ENCODE measurements at places on chromosomes 11 and 22.

- H3K4me1 ChIP-seq = peaks cover 39% of the 10 kb centered on the region
- DNase-seq = no peak
- H3K36me3 ChIP-seq = no peaks in the 10 kb centered on the region
- H3K4me3 ChIP-seq = no peak overlapping the region
- H3K27me3 ChIP-seq = no peaks in the 10 kb centered on the region
Observed at GRCh38 chr11:65552388-65552951, 5.7 kb downstream of the LTBP3 start.

GRCh38 chr11:69434471-69434931 lies 47.0 kb upstream of the LINC01488 start:
- H3K4me1 ChIP-seq = no peaks in the 10 kb centered on the region
- no peaks in the 10 kb centered on the region for H3K27me3 ChIP-seq
- no peak overlapping the region for H3K4me3 ChIP-seq
- H3K27ac ChIP-seq = no peak overlapping the region

- H3K27me3 ChIP-seq = no peaks in the 10 kb centered on the region
- H3K36me3 ChIP-seq = no peaks in the 10 kb centered on the region
- DNase-seq = no peak
- H3K27ac ChIP-seq = peak overlapping the region; percentile 81
Observed at GRCh38 chr22:39021552-39022250, 774 bp downstream of the APOBEC3D start.

DNA sequence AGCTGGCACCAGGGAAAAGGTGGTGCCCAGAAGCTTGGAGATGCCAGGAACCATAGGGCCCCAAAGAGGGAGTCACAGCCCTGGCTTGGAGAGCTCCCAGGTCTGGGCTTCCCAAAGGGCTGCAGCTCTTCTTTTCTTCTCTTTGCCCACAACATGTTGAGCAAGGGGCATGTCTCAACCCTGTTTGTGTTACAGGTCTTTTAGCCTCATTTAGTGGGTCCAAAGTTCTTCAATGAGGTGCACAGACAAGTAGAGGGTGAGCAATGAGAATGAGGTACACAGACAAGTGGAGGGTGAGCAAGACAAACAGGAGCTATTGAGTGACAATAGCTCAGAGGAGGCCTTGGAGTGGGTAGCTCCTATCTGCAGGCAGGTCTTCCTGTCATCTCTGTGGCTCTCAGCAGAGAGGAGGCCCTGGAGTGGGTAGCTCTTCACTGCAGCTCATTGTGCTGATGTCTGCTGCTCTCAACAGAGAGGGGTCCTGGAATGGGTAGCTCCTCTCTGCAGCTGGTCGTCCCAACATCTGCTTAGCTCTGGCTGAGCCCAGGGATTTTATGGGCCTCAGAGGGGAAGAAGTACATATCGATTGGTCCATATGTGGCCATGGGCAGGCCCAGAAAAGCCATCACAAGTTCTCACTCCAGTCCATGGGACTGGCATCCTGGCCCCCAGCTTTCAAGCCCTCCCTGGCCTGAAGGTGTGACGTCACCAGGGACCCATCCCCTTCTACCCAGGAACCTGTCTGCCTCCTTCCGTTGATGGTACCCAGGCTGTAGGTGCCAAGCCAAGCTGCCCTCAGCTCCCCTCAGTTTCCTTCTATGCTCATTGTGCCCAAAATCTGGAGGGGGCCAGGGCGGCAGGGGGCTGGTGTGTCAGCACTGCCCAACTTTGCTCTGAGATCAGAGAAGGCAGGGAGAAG lies 34.9 kb downstream of the WBP2NL start:
- no peaks in the 10 kb centered on the region for H3K27me3 ChIP-seq
- H3K36me3 ChIP-seq = no peaks in the 10 kb centered on the region
- H3K4me1 ChIP-seq = peaks cover 18% of the 10 kb centered on the region
- no peak overlapping the region for H3K4me3 ChIP-seq
- DNase-seq = no peak

GRCh38 chr11:32256466-32256865 lies 165.6 kb downstream of the RCN1 start:
- H3K27me3 ChIP-seq = no peaks in the 10 kb centered on the region
- H3K4me1 ChIP-seq = no peaks in the 10 kb centered on the region
- DNase-seq = no peak
- no peak overlapping the region for H3K27ac ChIP-seq

DNA sequence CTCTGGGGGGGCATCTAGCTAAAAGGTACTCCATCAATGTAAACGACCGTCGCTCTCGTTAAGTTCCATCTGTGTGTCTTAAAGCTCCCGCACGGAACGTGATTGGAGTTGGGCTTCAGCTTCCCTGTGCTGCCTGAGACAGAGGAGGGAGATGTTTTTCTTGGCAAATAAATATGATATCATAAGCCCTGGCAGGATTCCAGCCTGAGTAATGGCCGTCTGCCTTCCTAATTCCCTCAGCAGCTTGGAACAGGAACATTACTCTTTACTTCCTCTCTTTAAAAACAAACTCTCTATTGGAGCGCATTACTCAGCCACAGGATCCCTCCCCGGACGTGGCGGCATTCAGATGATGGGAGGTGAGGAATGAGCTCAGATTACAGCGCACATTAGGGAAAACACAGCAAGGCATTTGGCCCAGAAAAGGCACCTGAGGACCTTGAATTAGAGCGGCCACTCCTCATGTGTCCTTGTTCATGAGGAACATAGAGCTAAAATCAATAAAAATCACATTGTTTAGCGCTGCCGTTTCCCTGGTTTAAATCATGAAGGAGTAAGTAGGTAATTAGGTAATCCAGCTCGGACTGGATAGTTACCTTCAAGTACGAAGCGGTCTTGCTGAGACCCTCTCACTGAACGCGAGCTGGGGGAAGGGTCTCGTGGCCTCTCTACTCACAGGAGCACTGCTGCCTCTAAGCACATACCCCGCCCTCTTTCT lies 230.4 kb downstream of the ST3GAL4 start:
- no peaks in the 10 kb centered on the region for H3K36me3 ChIP-seq
- H3K4me3 ChIP-seq = no peak overlapping the region
- no peaks in the 10 kb centered on the region for H3K4me1 ChIP-seq
- H3K27me3 ChIP-seq = no peaks in the 10 kb centered on the region

DNA sequence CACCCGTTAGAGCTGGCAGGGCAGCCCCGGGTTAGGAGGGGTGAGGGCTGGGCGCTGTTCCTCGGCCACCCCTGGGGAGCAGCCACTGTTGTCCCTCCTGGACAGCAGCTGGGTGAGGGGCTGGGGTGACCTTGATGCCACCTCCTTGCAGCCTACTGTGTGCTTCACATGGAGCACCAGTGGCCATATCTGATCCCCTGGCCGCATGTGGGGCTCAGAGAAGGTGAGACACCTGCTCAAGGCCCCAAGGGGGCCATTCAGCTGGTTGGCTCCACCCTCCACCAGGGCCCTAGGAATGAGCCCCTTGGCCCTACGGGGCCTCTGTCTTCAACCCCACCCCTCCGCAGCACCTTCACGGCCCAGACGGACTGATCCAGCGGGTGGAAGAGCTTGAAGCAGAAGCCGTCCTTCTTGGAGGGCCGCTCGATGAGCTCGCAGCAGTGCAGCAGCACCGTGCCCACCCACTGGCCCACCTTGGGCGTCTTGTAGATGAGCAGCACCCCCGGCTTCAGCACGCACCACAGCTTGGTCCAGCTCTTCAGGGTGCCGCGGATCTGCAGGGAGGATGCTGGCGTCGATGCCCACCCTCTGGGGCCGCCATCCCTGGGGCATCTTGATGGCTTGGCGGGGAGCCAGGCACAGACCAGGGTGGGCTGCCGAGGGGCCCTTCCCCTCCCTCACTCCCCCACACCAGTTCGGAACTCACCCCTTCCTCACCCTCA lies 44.9 kb downstream of the OSBPL5 start:
- DNase-seq = no peak
- no peak overlapping the region for H3K27ac ChIP-seq
- H3K4me1 ChIP-seq = no peaks in the 10 kb centered on the region
- H3K4me3 ChIP-seq = no peak overlapping the region
- H3K27me3 ChIP-seq = no peaks in the 10 kb centered on the region

DNA sequence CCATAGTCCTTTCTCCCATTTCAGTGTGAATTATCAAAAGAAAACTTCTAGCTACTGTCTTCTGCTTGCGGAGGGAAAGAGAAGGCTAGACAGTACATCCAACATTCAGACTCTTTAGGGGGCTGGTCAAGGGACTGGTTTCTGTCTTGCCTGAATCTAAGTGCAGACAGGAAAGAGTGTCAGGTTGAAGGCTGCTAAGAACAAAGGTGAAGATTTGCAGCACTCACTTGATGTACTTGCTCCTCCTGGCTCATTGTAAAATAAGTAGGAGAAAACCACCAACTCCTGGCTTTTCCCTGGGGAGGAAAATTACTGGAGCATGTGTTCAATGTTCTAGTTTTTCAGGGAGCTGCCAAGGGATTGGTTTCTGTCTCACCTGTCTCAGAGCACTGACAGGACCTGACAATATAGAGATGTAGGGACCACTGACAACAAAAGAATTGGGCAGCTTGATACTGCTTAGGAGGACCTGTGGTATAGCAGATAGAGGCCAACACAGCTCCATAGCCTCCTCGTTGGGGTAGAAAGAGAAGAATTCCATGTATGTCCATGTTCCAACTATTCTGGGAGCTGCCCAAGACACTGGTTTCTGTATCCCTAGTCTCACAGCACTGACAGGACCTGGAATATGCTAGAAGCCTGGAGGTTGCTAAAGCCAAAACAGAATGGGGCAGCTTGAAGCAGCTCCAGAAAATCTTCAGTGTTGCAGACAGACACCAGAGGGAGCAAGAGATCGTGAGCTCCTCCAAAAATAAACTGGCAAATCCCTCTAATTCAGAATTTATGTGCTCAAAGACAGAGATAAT lies 39.7 kb upstream of the MMP12 start:
- no peak overlapping the region for H3K4me3 ChIP-seq
- H3K27ac ChIP-seq = no peak overlapping the region
- no peaks in the 10 kb centered on the region for H3K36me3 ChIP-seq
- H3K27me3 ChIP-seq = no peaks in the 10 kb centered on the region
- peak; percentile 18 for DNase-seq

DNA sequence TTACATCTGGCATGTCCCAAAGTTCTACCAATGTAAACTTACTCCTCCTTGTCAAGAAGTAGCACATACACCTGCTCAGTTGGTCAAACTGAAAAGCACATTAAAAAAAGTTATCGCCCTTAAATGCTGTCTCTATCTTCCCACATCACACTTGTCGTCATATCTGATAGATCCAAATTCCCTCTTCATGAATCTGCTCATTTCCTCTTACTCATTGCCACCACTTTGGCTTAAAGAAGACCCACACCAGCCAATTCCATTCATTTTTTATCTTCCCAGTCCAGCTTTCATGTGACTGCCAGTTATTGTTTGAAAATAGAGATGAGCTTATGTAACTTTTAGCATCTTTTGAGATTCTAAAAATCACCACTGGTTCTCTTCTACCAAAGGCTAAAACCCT lies 305.9 kb upstream of the MTNR1B start:
- H3K36me3 ChIP-seq = no peaks in the 10 kb centered on the region
- H3K27ac ChIP-seq = no peak overlapping the region
- H3K27me3 ChIP-seq = no peaks in the 10 kb centered on the region
- H3K4me1 ChIP-seq = no peaks in the 10 kb centered on the region

DNA sequence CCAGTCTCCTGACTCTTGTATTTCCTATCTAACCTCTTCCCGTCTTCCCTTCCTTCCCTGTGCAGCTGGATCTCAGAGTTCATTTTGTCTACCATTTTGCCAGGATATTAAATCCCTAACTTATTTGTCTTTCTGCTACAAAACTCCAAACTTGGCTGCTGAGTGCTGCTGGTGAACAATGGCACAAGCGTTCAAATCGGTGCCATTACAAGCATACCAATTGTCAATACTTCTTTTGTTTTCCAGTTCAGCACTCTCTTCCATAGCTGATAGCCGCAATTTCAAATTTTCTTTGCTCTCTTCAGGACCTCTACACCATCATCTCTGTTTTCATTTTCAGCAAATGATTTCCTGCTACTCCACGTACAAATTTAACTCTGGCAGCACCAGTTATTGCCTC lies 13.4 kb downstream of the IL18 start:
- H3K4me1 ChIP-seq = no peaks in the 10 kb centered on the region
- DNase-seq = no peak
- H3K27ac ChIP-seq = no peak overlapping the region
- no peaks in the 10 kb centered on the region for H3K36me3 ChIP-seq
- no peaks in the 10 kb centered on the region for H3K27me3 ChIP-seq

DNA sequence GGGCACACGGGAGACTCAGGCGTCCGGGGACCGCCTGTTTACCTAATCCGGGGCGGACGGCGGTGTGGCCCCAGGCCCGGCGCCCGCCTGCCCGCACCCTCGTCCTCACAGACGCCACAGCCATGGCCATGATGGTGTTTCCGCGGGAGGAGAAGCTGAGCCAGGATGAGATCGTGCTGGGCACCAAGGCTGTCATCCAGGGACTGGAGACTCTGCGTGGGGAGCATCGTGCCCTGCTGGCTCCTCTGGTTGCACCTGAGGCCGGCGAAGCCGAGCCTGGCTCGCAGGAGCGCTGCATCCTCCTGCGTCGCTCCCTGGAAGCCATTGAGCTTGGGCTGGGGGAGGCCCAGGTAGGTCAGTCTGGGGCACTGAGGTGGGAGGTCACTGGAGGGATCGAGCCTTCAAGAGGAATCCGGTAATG lies 10.0 kb upstream of the RAB1B start:
- peaks cover 13% of the 10 kb centered on the region for H3K4me1 ChIP-seq
- H3K27me3 ChIP-seq = no peaks in the 10 kb centered on the region
- H3K27ac ChIP-seq = peak overlapping the region; percentile 85
- H3K4me3 ChIP-seq = peak overlapping the region; percentile 95
- H3K36me3 ChIP-seq = no peaks in the 10 kb centered on the region

- no peak overlapping the region for H3K4me3 ChIP-seq
- no peaks in the 10 kb centered on the region for H3K36me3 ChIP-seq
- no peak overlapping the region for H3K27ac ChIP-seq
- no peaks in the 10 kb centered on the region for H3K4me1 ChIP-seq
- no peaks in the 10 kb centered on the region for H3K27me3 ChIP-seq
Observed at GRCh38 chr11:133383689-133384088, 148.6 kb downstream of the OPCML start.

GRCh38 chr11:14750911-14751310 lies 107.3 kb downstream of the PDE3B start:
- no peaks in the 10 kb centered on the region for H3K27me3 ChIP-seq
- no peak for DNase-seq
- H3K4me3 ChIP-seq = no peak overlapping the region
- no peaks in the 10 kb centered on the region for H3K4me1 ChIP-seq
- no peaks in the 10 kb centered on the region for H3K36me3 ChIP-seq

DNA sequence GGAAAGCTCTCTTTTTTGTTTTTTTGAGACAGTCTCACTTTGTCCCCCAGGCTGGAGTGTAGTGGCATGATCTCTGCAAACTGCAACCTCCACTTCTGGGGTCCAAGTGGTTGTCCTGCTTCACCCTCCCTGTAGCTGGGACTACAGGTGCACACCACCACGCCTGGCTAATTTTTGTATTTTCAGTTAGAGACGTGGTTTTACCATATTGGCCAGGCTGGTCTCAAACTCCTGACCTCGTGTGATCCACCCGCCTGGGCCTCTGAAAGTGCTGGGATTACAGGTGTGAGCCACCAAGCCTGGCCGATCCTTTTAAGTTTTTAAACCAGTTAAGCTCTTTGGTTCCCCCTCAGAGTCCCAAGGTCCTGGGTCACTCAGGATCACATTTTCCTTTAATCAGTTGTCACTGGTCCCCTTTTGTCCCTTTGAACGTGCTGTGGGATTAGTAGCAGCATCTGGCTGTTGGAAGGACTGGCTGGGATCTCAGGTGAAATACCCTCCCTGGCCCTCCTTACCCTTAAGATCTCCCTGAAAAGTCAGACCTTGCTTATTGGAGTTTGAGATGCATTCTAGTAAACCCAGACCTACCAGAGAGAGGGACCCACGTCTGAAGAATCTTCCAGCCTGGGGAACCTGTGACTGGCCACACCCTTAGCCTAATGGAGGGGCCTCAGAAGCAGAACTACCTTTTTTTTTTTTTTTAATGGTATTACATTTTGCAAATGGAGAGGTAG lies 8.1 kb downstream of the MALAT1 start:
- H3K27me3 ChIP-seq = no peaks in the 10 kb centered on the region
- H3K4me1 ChIP-seq = peaks cover 56% of the 10 kb centered on the region
- DNase-seq = peak; percentile 79
- H3K4me3 ChIP-seq = no peak overlapping the region
- H3K36me3 ChIP-seq = peaks cover 46% of the 10 kb centered on the region
